ENCODE measurements at places on chromosomes 3 and 15.

DNA sequence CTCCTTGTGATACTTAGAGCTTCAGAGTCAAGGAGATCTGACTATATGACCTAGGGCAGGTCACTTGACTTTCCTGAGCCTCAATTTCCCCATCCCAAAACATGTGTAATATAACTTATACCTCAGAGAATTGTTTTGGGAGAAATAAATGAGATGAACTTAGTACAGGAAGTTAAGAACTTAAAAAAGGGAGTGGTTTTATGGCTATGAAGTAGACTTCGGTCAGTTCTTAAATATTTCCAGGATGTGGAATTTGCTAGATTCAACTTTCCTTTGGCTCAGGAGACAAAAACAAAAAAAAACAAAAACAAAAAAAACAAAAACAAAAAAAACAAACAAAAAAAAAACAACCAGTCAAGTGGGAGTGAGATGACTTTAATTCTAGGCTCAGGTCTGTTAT lies 116.7 kb downstream of the EDEM1 start:
- no peak for DNase-seq

DNA sequence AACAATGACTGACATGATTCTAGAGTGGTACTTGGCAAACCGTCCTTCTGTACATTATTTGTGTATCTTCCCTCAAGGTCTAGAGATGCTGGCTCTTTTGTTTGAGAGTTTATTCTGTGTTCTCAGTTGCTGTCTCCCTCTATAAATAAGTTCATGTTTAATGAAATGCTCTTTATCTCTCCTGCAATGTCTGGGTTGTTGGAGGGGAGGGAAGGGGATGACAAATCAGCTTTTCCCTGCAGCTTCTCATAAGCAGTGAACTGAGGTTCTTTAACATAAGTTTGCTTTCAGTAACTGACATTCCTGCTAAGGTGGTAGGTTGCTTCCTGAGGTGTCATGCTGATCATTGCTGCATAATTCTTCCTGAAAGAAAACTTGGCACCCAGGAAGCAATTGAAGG lies 21.8 kb downstream of the ITPR1 start:
- DNase-seq, result no peak

- DNase-seq, result peak; percentile 4
Observed at GRCh38 chr15:67240235-67241131, 14.0 kb downstream of the AAGAB start.

GRCh38 chr15:75454471-75455378 lies 3.2 kb upstream of the SIN3A start:
- peak; percentile 32 for DNase-seq

Measured in HT1080 (cell line).